ENCODE measurements at places on chromosomes 6 and 20.

GRCh38 chr6:51147756-51148155 lies 329.1 kb downstream of the TFAP2B start:
- peak; percentile 32 for DNase-seq

DNA sequence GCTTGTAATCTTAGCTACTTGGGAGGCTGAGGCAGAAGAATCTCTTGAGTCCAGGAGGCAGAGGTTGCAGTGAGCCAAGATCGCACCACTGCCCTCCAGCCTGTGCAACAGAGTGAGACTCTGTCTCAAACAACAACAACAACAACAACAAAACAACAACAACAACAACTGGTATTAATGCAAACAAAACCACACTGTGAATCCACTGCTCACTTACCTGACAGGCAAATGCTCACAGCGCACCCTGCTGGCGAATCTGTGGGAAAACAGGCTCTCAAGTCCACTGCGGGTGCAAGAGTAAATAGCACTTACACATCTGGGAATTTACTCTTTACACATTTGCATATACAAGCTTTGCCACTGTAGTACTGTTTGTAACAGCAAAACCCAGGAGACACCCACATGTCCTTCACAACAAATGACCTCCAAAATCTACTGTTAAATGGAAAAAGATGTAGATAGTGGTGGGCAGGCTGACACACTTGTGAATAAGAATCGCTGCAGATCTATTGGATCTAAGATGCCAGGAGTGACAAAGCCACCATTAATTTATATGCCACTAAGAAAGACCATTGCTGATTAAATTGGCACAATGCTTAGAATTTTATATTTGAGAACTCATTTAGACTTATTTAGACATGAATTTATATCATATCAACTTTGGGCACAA lies 29.3 kb downstream of the NSFL1C start:
- peak; percentile 76 for DNase-seq

DNA sequence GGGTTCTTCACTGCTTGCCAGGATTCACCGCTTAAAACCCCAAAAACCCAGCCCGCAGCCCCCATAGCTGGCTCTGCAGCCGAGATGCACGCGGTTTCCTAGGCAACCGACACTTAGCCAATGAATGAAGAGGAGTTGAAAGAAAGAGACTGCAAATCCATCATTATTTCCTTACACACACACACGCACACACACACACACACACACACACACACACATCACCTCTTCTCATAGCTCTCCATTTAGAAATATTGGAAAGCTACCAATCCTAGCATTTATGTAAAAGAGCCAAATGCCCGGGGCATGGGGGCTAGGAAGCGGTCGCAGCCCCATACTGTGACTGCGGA lies 3.4 kb upstream of the TUBB2B start:
- no peak for DNase-seq

GRCh38 chr6:45072673-45073072 lies 255.5 kb upstream of the RUNX2 start:
- DNase-seq = no peak

GRCh38 chr6:42702200-42702599 lies 20.2 kb downstream of the PRPH2 start:
- DNase-seq = peak; percentile 77

DNA sequence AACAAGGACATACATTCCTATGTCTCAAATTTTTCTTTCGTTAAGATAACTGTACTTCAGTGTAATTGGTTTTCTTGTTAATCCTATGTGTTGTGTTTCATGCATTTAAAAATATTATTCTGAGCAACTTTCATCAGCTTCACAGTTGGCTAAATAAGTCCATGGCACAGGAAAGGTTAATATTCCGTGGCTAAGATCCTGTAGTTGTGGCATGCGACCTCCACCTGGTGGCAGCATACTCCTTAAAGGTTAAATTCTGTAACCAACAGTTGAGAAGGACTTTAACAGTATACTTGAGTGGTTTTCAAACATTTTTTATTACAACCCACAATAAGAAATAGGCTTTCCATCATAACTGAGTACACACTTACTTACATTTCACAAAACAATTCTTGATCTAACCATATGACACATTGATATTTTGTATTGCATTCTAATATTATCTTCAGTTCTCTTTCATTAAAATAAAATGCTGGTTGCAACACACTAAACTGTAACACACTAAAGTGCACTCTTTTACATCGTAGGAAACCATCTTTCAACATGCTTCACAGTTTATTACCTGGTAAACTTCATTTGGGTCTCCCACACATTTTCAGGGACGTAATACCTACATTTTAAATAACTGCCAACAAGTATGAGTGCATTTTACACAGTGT lies 118.3 kb downstream of the SLX4IP start:
- peak; percentile 77 for DNase-seq

GRCh38 chr6:5089481-5090438 lies 4.6 kb downstream of the PPP1R3G start:
- DNase-seq = no peak

DNA sequence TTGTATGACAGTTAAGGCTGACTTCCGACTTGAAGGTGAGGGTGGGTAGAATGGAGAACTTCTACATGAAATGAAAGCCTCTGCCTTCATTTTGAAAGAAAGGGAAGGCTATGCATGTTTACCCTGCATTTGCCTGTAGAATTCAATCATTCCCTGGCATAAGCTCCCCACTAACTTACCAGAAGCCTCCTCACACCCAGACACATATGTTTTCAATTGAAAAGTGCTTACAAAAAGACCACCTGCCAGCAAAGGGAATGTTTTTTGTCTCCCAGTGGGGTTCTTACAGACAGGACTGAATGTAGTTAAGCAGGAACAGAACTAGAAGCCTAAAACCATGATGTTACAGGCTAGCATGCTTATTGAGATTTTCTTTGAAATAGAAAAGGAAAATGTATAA lies 392.1 kb upstream of the HSF2 start:
- DNase-seq = no peak

DNA sequence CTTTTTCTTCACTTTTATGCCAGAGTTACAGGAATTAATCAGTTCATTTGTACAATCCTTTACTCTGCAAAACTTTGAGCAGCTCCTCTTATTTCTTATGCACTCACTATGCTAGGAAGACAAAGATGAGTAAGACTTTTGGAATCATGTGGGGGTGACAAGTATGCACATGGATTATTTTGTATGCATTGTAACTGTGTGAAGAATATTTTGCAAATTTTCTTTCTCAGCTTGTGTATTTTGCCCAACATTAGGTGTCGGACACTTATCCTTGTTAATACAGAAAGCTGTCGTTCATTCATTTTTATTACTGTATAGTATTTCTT lies 88.6 kb downstream of the PPP1R14C start:
- DNase-seq = peak; percentile 40

DNA sequence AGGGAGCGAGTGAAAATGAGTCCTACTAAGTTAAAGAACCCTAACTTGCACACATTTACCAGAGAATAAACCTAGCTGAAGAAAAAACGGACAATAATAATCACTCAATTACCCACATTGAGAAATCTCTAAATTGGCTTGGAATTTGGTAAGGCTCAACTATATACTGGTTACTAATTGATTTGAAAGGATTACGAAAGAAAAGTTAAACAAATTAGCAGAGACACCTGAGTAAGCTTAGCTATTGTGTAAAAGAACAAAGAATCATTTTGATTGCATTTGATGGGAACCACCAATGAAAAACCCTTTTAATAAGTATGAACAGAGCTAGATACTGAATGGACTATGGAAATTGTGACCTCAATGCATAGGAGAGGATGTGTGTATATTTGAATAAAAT lies 118.6 kb upstream of the ADGRF1 start:
- DNase-seq = peak; percentile 82

DNA sequence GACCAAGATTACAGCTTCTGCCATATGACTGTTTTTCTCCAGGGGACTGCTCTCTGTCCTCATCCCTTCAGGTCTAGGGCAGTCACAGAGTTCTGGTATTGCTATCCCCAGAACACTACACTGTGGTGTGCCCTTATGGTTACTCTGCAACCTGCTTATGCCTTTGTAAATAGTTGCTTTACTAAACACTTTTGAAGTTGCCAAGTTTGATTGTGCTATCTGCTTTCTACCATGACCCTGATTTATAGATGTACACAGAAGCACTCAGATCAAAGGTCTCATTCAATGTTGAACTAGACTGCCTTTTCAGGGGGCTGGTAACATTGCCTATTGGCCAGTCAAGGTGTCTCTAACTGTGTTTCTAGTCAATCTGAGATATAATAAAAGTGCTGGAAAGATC lies 794.7 kb downstream of the DHX35 start:
- no peak for DNase-seq

DNA sequence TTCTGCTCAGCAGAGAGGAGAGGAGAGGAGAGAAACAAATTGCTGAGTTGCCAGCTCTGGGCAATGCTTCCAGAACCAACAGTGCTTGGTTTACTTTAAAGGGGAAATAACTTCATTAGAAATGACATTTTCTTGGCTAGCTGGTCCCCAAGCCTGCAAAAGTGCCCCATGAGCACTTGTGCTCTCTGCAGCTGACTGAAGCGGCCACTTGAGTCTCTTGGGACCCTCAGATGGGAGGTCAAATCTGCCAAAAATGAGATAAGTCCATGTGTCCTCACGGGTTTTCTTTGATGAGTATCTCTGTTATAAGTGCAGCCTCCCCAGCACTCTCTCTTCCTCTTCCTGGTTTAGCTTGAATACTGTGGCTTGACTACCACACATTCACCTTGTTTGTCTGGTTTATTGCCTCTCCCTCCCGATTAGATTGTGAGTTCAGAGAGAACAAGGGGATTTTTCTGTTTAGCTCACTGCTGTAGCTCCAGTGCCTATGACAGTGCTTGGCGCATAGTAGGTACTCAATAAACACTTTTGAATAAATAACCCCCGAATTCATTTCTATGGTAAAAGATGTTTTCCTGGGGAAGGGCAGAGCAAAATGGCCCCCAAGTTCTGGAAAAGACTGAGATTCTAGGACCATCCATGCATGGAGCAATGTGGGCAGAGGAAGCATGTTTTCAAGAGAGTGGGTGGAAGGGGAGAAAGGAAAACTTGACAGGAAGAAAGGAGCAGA lies 7.0 kb upstream of the RIN2 start:
- DNase-seq = no peak

DNA sequence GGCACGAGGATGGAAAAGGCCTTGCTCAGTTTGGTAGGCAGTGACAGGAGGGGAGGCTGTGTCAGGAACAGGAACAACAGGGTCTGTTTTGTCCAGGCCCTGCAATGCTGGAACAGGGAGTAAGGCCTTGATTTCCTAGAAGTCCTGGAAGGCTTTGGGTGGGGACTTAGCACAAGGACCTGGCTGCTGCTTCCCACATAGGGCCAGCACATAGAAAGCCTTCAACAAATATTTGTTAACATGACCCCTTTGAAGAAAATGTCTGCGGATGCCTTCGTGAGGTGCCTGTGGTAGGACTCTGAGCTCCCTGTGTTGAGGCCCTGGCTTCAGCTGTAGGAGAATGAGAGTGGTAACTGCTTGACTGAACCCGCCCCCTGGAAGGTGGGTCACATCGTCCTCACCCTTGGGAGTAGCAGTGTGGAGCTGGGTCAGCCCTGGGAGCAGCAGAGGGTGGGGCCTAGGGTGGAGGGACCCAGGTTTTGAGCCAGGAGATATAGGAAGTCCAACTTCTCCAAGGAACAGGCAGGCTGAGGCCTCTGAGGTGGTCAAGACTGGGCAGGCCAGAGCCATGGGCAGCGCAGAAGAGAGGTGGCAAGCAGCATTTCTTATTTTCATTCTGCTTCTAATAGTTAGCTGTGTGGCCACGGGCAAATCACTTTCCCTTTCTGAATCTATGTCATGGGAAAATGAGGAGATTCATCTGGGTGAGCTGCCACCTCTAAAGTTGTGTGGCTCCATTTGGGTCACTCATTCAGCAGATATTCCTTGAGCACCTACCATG lies 50.0 kb downstream of the CNBD2 start:
- DNase-seq = peak; percentile 42
